ENCODE measurements at places on chromosomes 4 and X.

DNA sequence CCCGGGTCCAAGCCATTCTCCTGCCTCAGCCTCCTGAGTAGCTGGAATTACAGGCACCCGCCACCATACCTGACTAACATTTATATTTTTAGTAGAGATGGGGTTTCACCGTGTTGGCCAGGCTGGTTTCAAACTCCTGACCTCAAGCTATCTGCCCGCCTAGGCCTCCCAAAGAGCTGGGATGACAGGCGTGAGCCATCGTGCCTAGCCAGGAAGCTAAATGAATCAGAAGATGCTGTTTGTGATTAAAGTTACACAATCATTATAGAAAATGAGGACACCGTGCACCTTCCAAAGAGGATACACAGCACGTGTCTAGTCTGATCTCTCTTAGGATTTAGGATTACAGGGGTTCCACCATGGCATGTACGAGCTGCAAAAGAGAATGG is 99.6 kb downstream of the DHRSX start:
- DNase-seq: peak; percentile 9

DNA sequence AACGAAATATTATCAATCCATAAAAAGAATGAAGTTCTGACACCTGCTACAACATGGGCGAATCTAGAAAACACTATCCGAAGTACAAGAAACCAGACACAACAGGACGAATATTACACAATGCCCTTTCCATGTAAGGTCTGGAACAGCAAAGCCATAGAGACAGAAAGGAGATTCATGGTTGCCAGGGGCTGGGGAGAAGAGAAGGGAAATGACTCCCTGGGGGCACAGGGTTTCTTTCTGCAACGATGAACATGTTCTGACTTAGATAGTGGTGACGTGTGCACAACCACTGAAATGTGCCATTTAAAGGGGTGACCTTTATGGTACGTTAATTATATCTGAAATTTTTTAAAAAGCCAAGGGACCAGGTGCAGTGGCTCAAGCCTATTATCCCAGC is 28.3 kb downstream of the GPR143 start:
- DNase-seq: no peak

DNA sequence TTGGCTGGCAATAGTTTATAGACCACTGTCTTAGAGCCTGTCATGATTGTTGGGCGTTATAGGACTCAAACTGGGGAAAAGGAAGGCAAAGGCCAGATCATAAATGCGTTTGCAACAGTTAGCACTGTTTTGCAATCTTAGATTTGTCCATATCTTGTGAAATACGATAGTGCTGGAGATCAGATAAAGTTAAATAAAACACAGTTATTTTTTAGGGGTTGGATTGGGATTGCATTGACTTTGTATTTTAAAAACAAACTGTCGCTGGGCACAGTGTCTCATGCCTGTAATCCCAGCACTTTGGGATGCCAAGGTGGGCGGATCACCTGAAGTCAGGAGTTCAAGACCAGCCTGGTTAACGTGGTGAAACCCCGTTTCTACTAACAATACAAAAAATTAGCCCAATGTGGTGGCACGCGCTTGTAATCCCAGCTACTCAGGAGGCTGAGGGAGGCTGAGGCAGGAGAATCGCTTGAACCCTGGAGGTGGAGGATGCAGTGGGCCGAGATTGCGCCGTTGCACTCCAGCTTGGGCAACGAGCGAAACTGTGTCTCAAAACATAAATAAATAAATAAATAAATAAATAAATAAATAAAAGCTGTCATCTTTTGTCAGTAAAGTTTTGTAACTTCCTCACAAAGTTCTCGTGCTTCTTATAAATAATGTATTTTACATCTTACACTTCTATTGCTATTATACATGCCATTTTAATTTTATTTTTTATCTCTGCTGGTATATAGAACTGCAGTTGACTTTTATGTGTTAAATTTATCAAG is 117.2 kb downstream of the KDM6A start:
- DNase-seq: no peak

DNA sequence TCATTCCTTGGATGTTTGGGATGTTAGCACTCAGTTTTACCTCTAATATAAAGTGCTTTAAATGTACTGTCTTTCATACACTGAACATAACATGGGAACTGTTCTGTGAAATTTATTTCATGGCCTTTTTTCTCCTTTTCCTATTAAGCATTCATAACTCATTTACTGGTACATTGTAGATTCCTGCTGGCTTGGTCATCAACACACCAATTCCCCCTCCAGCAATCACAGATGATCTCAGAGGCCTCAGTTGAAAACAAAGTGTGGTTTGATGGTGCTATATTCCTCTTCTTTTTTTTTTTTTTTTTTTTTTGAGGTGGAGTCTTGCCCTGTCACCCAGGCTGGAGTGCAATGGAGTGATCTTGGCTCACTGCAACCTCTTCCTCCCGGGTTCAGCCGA is 61.9 kb upstream of the FAM47B start:
- no peak for DNase-seq

DNA sequence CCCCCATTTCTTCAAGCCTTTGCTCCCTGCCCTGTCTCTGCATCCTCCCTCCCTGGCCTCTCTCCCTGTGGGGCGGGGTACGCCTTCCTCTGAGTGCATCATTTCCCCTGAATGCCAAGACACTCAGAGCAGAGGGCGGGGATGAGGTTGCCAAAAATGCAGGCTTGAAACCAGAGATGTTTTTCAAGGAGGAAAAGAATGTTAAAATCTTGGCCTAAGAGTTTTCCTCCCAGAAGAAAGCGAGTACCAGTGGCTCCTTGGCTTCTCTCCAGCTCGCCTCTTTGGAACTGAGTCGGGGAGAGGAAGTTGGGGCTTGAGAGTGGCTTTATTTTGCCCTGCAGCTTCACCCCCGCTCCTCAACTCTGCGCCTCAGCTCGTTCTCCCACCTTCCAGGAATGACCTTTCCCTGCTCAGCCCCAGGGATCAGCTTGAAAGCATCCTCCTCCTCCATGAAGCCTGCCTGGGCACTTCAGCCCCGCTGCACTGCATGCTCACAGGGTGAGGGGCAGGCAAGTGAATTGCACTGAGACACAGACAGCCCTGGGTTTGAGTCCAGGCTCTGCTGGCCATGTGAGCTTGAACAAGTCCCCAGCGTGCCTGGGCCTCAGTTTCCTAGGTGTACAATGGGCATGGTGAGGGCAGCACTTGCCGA is 57.5 kb upstream of the SORCS2 start:
- no peak for DNase-seq

GRCh38 chrX:102712216-102712966 is at the start of gene GPRASP2:
Gene GPRASP2 (plus strand): TSS chrX:102712448. CDS start chrX:102714870, 2,422 bp downstream.
- DNase-seq: peak; percentile 57

DNA sequence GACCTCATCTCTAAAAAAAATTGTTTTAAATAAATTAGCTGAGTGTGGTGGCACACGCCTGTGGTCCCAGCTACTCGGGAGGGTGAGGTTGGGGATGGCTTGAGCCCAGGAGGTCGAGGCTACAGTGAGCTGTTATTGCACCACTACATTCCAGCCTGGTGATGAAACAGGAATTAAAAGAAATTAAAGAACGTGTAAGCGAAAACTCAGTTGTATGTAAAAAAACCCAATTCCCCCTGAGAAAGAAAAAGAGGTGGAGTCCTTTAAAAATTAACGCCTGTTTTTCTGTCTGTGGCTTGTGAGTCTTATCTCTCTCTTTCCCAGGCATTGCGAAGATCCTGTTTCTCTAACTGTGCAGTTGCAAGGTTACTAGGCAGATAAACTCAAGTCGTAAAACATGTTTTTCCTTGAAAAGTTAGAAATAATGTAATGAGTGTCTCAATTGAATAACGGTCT is 22.1 kb downstream of the EPGN start:
- DNase-seq: no peak

DNA sequence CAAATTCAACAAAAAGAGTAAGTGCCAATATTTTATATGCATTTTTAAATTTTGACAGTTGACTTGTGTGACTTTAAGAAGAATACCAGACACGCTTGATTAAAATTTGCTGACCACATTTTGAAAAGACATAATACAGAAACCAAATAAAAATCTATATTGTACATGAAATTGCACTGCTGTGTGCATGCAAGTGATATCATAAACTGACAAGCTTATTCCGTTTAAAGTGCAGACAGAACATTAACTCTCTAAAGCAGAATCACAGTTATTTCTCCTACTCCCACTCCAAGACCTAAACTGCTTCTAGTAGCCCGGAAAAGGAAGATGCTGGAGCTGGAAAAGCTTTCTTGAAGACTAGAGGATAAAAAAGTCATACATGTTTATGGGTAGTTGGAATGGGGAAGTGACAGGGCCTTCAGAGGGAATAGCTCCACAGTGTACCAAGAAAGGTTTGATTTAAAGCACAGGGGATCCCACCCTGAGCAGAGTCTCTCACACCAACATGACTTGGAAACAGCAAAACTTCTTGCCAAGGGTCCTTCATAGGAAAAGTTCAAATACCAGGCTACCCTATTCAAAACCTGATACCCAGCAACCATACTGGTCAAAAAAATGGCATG is 34.1 kb upstream of the NAF1 start:
- no peak for DNase-seq

DNA sequence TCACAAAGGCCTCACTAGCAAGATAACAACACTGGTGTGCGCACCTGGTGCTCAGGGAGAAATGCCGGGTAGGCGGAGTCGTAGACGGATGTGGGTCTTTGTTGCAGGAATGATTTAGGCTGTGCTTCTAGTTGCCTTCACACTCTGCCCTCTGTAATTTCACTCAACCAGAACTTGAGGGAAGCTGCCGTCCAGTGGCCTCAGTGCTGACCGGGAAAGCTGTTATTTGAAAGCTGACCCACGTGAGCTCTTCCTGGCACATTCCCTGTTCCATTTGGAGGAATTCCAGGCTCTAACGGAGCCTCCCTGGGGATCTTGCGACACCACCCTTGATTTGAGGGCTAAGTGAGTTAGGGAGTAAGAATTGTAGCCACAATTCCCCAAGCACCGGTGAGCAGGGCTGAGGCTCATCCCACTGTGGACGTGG is 15.9 kb downstream of the SH3TC1 start:
- no peak for DNase-seq

- no peak for DNase-seq
Measured at GRCh38 chr4:27272217-27272616, 411.6 kb downstream of the STIM2 start.

- no peak for DNase-seq
Measured at GRCh38 chrX:136047016-136047642, 61.9 kb downstream of the SLC9A6 start.

- DNase-seq: no peak
Measured at GRCh38 chr4:8198906-8199593, at the start of gene SH3TC1. Gene SH3TC1 (plus strand): TSS chr4:8199290. CDS start chr4:8205195, 5,905 bp downstream.

GRCh38 chr4:53476232-53477037 is 99.0 kb downstream of the FIP1L1 start:
- no peak for DNase-seq

- DNase-seq: peak; percentile 14
Measured at GRCh38 chr4:5460106-5460801, 248.1 kb downstream of the EVC2 start.

DNA sequence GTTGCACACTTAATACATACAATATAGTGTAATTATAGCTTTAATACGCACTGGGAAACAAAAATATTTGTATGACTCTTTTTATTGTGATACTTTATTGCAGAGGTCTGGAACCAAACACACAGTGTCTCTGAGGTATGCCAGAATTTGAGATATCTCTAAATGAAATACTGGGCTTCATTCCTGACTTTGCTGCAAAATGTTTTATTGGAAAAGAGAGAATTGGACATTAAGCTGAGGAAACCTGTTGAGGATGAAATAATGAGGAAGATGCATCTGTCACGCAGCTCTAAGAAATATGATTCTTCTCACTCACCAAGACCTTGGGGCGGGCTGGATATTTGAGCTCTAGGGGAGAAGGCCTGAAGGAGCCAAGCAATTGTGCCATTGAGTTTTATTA is 242.1 kb downstream of the CPE start:
- DNase-seq: no peak

- no peak for DNase-seq
Measured at GRCh38 chr4:170030121-170030520, 3.9 kb upstream of the MFAP3L start.

GRCh38 chrX:147838465-147839131 is 73.1 kb upstream of the FMR1 start:
- no peak for DNase-seq

DNA sequence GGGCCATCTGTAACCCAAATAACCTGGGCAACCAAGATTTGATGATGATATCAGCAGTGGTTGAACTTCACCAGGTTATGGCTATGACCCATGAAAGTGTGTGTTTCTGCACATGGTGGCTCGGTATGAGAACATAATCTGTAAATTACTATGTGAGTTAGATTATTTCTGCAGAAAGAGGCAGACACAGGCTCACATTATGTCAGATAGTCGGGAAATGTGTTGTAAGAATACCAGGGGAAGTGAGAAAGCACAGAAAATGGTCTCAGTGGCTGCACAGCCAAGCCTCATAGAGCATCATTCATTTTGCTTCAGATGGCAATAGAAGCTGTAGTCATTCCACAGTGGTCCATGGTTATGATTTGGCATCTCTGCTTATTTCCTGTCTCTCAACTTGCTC is 63.0 kb upstream of the RBPJ start:
- DNase-seq: no peak

- no peak for DNase-seq
Measured at GRCh38 chr4:15336410-15337167, 91.2 kb upstream of the C1QTNF7 start.

DNA sequence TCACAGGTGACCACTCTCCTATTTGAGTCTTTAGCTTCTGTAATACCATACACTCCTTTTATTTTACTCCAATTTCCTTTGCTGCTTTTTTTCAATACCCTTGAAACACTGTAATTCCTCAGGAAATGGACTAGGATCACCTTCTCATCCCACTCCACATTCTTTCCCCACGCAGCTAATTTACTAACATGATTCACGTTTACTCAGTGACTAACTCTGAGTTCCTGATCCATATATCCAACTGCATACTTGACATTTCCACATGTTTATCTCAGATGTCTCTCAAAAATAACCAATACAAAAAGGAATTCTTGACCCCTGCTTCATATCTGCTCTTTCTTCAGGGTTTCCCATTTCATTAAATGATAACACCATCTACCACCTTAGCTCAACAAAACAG is 19.9 kb downstream of the RPS6KA6 start:
- no peak for DNase-seq

- DNase-seq: no peak
Measured at GRCh38 chr4:16442296-16442695, 216.0 kb upstream of the TAPT1 start.

DNA sequence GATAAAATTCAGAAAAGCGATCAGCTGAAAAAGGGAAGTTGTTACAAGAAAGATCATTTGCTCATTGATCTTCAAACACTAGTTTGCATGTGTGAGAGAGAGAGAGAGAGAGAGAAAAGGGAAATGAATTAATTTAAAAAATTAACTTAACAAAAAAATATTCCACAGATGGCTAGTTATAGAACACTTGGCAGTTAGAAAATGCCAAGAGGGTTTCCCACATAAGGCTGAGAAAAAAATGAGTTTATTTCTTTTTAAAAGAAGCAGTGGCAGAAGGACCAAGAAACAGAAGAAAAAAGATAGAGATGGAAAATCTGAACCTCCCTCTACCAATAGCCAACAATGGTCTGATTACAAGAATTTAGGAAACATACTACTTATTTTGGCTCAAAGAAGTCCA is 47.1 kb downstream of the FGF13 start:
- no peak for DNase-seq

DNA sequence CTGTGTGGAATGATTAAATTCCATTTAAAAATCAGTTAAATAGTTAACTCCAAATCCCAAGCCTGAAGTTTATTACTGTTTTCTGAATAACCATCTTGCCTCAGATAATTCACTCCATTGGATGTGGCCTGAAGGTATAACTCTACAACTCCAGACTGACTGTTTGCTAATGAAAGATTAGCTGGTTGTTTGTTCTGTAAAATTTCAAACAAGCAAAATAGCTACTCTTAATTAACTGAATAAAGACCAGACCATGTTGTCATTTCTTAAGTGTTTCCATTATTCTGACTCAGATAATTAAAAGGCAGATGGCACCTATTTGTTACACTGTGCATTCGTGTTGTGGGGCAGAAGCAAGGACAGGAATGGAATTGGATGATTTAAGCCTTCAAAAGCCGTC is 78.5 kb upstream of the DDIT4L start:
- DNase-seq: no peak

All from neuronal stem cell (in vitro differentiated cells).